ENCODE measurements at places on chromosomes 5 and 9.

- DNase-seq, result no peak
Observed at GRCh38 chr9:21995006-21995665, 545 bp downstream of the CDKN2B-AS1 start.

DNA sequence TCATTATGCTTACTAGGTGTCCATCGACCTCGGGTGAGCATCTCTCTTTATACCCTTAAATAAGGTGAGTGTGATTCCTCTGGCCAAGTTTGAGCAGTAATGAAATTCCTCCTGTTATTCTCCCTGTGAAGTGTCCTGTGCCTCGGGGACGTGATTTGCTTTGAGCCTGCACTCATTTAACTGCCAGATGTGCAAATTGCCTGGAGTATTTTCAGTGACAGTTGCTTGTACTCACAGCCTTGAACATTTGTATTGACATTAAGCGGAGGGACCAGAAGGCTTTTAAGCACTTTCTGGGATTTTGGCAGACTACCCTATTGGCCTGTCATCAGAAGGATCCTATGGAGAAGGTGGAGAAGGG is 126.9 kb downstream of the DOCK2 start:
- DNase-seq, result no peak

DNA sequence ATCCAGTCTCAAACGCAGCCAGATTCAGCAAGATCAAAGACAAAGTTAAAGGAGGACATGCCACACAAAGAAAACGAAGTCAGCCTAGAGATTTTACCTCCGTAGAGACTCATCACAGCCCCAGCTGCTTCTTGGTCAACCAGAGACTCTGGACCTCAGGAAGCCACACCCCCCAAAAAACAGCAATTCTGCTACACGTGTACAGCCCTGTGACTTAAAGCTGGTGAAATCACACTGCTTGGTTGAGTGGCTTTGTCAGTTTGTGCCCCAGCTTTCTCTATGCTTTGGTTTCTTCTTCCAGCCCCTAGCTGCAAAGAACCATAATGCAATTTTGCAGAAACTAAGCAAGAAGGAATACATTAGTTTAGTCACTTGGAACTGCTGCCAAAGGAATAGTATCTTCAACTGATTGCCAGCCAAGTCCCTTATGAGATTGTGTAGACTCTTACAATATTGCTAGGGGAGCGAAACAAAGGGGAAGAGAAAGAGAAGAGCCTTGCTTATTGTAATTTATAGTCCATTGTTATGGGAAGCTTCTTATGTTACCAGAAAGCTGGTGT is 158.8 kb upstream of the ZNF462 start:
- no peak for DNase-seq

GRCh38 chr9:126620478-126620877 is 6.8 kb downstream of the LMX1B start:
- peak; percentile 10 for DNase-seq

- no peak for DNase-seq
Observed at GRCh38 chr5:57987552-57987951, 472.3 kb downstream of the PLK2 start.

GRCh38 chr5:57370376-57370775 is 112.2 kb downstream of the ACTBL2 start:
- no peak for DNase-seq

- no peak for DNase-seq
Observed at GRCh38 chr9:107932046-107932445, 442.5 kb upstream of the KLF4 start.

- DNase-seq, result no peak
Observed at GRCh38 chr5:142906863-142907671, 136.9 kb downstream of the ARHGAP26 start.

DNA sequence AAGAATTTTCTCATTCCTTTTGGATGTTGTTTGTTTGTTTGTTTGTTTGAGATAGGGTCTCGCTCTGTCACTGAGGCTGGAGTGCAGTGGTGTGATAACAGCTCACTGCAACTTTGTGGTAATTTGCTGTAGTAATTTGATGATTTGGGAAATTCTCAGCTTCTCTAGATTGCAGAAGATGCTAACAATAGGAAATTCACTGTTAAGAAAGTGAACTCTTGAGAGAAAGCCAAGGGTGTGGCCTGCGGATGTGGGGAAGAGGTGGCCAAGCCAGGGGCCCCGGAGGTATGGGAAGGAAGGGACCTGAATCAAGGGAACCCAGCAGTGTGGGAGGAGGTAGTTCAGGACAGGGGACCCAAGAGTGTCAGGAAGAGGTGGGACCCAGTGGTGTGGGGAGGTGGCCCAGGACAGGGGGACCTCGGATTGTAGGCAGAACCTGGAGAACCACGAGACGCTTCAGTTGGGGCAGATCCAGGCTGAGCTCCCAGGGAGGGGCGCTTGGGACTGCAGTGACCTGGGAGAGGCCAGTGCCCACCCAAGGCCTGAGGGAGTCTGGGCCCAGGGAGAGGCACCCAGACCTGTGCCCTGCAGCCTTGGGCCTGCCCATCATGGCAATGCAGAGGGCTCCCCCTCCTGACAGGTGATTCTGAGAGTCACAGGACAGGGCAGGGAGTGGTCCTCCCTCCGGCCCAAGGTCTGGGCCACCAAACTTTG is 5.6 kb upstream of the LCN2 start:
- no peak for DNase-seq

DNA sequence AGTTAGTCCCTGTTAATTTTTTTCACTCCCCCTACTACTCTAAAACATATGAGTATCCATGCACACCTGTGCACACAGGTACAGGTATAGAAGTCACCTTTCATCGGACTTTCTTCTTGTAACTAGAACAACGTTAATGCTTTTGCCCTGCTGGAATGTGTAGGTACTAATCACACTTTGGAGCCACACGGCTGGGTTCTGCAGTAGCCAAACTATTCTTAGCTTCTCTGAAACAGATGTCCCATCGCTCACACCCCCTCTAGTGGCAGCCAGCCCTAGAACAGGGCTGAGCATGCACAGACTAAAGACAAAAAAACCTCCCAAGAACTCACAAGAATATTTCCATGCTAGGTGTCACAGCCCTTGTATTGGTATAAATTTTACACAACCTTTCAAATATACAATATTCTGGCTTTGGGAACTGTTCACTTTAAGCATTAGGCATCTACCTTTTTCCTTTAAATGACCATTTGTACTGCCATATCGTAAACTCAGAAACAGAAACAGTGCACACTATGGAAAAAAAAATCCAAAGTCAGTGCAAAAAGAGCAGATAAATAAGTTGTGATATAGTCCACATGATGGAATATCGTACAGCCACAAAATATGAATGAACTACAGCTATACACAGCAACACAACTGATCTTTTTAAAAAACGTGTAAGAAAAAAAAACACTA is 64.0 kb downstream of the RETREG1 start:
- no peak for DNase-seq

DNA sequence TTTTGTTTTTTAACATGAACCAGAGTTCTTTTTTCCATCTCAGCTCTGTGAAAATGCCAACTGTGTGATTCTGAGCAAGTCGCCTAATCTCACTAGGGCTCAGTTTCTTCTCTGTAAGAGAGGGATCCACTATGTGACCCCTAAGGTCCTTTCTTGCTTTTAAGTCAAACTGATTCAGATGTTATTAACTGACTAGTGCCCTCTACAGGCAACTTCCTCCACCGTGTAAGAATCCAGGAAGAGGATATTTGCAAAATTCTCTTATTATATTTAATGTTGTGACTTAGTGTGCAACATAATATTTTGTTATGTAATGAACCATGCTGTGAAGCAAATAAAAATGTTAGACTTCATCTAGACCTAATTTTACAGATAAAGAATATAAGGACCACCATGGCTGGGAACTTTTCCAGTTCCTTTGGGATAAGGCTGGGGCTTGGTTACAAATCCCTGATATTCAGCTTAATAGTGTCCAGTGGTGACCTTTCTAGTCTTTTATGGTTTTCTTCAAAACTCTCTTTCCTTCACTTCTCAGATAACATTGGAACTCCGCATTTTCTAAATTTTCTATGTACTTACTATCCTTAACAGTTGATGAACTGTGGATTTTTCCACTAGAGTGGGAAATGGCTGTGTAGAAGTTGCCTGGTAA is 244.7 kb downstream of the PIK3R1 start:
- DNase-seq, result no peak

DNA sequence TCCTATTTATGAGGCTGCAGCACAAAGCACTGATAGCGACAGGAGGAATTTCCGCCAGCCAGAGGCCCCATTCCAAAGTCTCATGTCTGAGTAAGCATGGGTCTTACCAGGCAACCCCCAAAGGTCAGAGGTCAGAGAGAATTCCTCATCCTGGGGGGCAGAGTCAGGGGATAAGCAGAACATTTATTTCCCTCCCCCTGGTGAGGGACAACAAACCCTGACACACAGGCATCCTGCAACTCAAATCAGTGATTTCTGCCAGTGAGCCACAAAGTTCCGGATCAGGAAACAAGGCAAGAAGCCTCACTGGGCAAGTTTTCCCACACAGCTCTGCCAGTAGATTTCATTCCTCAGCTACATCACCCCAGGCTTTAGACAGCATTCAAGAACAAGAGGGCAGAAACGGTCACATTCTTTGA is 37.0 kb downstream of the ADAMTS12 start:
- no peak for DNase-seq

DNA sequence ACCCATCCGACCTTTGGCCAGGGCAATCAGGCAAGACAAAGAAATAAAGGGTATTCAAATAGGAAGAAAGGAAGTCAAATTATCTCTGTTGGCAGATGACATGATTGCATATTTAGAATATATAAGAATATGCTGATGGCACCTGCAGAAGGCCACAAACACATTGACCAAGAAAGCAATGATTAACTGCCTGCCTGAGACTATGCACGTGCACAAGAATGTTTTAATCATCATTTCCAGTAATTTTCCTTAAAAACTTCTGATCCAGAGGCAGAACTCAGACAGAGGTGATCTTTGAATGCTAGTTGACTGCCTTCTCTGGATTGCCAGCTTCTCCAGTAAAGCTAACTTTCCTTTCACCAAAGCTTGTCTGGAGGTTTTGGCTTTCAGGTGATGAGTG is 260.2 kb downstream of the DTWD2 start:
- DNase-seq, result no peak

- no peak for DNase-seq
Observed at GRCh38 chr9:117546894-117547678, 132.2 kb upstream of the ASTN2 start.

DNA sequence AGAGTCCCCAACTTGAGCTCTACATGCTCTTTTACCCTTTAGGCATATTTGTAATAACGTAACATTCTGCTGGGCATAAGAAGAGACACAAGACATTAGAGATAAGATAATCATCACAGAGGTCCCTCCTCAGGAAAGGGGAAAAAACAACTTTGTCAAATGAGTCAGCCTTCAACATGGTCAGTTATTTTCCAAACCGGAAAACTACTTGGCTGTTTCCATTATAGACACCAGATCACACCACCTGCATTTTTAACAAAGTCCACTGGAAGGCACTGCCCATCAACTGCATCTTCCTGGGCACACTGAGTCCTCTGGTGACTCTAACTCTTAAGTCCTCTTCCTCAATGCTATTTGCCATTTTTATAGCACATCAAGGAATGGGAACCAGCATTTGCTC is 221.8 kb downstream of the FAM114A2 start:
- no peak for DNase-seq

GRCh38 chr9:81410201-81410600 is 279.1 kb downstream of the TLE1 start:
- no peak for DNase-seq

GRCh38 chr9:113879911-113880310 is 3.8 kb downstream of the ZNF618 start:
- DNase-seq, result no peak

DNA sequence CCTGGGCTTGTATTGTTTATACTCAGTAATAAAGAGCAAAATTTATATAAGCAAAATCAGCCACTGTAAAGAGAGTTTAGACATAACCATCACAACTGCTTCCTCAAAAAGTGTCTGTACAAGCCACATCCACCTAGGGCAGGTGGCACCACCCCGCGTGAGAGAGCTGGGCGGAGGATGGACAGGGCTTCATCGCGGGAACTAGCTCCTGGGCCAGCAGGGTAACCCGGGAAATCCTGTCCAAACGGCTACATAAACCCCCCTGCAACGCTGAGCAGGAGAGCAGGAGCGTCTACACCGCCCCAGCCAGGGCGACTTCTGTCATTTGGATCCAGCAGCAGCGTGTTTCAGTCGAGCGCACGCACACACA is 1.3 kb downstream of the SLC6A3 start:
- DNase-seq, result no peak

- DNase-seq, result no peak
Observed at GRCh38 chr5:95958310-95959014, 3.2 kb downstream of the ELL2 start.

Measured in 8988T (cell line).